ENCODE measurements at places on chromosomes 1 and 21.

DNA sequence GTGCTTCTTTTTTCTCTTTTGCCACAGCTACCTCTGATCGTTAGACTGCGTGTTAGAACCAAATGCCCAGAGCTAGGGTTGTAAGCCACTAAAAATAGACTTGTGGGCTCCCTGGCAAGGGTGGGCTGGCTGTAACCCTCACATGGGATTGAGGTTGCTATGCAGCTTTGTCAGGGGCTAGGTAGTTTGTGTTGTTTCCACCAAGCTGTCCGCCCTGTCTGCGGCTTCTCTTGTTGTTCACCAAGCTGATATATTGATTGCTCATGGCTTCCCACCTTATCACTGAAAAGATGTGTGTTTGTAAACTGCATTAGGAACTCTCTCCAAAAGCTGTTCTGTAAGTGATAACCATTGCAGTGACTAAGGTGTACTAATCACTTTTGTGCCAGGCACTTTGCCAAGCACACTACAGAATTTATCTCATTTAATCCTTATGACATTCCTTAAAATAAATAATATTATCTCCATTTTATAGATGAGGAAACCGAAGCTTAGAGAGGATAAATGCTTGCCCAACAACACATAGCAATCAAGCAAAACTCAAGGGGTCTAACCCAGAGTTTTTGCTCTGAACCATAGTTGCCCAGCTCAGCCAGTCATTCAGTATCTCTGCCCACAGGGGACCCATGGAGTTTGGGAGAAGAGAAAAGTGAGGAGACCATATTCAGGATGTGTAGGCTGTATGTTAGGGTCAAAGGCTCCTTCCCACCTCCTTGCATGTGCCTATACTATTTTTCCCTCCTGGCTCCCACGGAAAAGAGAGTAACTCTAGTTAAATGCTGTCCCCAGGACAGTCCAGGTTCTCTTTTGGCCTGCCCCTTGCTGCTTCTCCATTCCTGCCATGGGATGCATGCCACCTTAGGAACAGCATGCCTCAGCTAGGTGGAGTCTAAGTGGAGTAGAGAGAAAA lies 42.2 kb upstream of the TARBP1 start:
- no peak for DNase-seq

DNA sequence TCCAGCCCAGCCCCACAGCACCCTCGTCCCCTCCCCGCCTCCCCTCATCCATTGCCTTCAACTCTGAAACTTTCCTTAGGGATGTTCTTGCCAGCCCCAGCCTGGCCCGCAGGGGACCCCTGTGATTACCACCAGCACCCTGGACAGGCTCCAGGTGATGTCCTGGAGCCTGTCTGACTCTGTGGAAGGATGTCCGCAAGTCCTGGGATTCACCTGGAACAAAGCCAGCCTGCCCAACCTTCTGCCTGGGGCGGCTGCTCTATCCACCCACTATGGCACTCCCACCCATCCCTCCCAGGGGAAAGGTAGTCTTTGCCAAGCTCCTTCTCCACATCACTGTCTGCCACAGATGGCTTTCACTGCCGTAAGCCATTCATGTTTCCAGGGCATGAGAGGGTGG lies 24.4 kb upstream of the PTPRF start:
- no peak for DNase-seq

- DNase-seq, result no peak
These were observed 85.3 kb upstream of the WDR26 start for GRCh38 chr1:224519874-224520273.

GRCh38 chr1:46587069-46587468 lies 17.0 kb downstream of the MKNK1 start:
- no peak for DNase-seq

DNA sequence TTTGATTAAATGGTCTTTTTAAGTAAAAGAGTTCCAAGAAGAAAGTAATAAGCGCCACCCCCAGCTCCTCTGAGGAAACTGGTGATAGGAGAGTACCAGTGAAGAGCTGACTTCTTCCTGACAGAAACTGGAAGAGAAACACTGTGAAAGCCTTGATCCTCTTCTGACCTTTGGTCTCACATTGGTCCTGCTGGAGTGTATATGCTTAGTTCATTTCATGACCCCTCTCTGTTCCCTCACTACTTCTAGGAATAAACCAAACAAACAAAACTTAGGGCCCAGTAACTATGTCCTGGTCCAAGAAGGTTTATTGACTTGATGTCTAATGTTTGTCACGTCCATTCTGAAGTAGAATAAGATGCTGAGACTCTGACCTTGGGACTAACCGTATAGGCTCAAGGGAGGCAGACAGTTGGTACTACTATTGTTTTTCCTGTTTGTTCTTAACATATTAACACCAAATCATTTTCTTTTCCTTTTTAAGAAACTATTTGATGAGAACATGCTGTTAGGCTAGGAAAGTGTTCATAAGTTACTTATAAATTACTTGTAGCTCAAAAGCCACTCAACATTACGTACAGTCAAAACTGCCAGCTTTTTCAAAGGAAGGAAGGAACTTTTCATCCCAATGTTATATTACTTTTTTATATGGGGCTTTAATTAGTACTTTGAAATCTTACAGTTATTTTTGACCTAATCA lies 57.9 kb downstream of the MIER1 start:
- no peak for DNase-seq

DNA sequence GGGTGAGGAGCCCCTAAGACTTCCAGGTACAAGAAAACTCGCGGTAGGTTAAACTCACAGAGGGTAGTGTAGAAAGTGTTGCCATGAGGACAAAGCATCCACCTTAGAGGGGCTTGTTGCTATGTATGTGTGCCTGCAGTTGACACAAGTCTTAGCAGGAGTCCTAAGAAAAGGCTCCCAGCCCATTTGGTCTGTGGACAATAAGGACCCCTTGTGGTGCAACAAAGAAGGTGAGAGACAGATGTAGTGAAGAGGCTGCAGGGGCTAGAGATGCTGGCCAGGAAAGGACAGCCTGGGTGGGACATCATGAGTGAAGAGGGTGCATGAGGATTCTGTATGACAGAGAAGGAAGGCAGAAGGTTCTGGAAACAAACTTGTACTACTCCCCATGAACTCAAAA lies 36.3 kb upstream of the IL10 start:
- peak; percentile 52 for DNase-seq

GRCh38 chr21:45386336-45386727 lies 18.6 kb upstream of the COL18A1 start:
- DNase-seq, result no peak

DNA sequence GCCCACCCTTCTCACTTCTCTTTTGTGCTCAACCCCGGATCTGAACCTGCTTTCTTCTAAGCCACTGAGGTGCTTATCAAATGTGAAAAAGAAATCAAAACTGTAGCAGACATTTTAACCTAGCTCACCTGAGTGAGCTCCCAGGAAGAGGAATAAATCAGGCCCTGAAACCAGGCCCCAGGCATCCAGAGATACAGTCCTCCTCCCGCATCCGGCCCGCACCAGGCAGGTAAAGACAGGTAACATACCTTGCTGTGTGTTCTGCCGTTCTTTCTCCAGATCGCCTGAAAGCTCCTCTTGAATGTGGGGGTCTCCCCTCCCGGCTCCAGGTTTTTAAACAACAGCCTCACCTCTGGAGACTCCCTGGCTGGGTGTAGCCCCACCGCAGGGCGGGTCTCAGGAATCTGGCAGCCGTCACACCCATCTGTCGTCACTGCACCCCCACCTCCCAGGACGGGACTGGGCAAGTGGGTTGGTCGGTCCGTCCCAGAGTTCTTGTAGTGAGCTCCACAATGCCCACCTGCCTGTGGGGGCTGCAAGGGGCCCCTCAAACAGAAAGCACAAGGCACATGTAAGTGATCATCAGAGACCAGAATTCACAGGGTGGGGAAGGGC lies at the start of gene LAMB3:
LAMB3 (minus strand) TSS at position 305 of the 615 bp plus-strand sequence. CDS start 1,481 bp downstream, outside the sequence.
- DNase-seq, result no peak

GRCh38 chr1:160567858-160568682 lies 11.2 kb downstream of the CD84 start:
- peak; percentile 77 for DNase-seq

- no peak for DNase-seq
These were observed 125.9 kb downstream of the ATP5PO start for GRCh38 chr21:33789697-33790096.

- DNase-seq, result no peak
These were observed 43.5 kb downstream of the PRKAA2 start for GRCh38 chr1:56688522-56689026.

- DNase-seq, result no peak
These were observed 4.0 kb downstream of the PBX1 start for GRCh38 chr1:164562947-164563520.

DNA sequence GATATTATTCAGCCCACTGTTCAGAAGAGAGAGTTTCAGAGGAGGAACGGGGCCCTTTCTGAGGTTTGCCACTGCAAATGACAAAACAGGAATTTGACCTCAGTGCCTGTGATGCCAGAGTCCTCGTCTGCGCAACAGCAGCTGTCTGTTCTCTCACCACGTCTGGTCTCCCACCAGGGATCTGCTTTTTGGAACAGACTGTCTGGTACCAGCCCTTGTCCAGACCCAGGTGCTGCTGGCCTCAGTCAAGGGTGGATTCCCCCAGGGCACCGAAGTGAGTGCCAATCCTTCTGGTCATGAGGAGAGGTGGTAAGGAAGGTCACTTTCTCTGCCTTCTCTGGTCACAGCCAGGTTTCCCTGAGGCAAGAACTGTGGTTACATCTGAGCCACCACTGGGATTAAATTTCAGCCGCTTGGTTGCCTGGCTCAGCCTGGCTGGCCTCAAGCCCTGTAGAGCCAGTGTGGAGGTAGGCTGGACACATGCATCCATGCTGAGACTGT lies 2.3 kb upstream of the BCAN start:
- no peak for DNase-seq

- DNase-seq, result no peak
These were observed 286.8 kb upstream of the PBX1 start for GRCh38 chr1:164272156-164272555.

GRCh38 chr1:98368995-98369394 lies 292.5 kb upstream of the SNX7 start:
- no peak for DNase-seq

DNA sequence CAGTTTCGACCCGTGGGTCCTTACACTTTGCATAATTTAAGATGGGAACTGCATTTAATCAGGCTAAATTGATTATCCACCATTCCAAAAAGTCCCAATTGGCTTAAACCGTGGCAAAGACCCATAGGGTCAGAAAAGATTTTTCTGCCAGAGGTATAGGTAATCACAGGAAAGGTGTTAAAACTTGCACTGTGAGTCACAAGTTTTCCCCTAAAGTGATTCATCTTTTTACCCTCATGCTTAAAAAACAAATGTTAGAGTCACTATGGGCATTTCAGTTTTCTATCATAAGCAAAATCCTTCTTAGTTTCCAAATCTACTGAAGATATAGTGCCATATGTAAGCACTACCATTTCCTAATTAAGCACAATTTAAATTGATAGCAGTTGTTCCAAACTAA lies 1079.8 kb downstream of the ADGRL2 start:
- no peak for DNase-seq

- no peak for DNase-seq
These were observed 4.0 kb upstream of the ZBTB18 start for GRCh38 chr1:244046907-244047611.

GRCh38 chr1:22722901-22723550 lies 12.4 kb downstream of the EPHB2 start:
- DNase-seq, result no peak

DNA sequence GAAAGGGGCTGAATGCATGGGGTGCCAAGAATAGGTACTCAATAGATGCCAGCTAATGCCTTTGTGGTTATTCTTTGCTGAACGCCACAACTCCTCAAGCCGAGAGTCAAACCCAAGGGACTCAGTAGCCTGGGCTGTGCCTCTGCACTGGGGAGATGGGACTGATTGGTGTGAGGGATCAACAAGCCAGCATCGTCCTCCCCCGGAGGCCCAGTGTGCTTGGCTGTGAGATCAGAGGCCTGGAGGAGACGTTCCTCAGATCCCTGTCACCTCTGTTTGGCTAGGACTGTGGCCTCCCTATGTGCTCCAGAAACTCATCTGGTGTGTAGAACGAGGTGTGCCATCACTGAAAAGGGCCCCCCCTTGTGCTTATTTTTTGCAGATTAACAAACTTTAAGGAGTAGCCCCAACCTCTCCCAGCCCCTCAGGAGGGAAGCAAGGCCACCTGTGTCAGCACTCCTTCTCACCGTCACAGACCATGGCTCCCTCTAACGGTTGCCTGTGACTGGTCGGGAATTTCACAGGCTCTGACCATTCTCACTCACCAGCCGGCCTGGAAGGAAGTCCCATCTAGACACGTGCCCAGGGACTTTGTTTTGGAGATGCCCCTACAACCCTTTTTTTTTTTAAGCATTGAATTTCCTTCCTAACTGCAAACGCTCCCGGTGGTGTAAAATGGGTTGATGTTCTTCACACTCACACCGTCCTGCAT lies 194.0 kb upstream of the VAMP3 start:
- no peak for DNase-seq

DNA sequence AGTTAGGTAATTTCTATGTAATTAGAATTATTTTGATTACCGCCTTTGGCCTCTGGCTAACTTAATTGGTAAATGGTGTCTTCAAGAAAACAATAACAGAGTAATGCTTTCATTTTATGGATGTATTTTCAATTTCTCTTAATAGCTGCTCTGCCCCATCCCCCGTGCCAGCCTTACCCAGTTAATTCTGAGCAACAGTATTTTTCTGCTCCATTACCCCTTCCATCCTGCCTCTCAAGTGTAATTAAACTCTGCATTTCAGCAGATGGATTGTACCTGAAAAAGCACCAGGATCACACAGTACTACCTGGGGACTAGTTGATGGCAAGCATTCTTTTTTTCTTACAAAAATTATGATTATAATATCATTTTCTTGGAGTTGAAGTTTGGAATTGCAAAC lies 104.2 kb downstream of the KIAA0319L start:
- no peak for DNase-seq

- no peak for DNase-seq
These were observed 27.2 kb upstream of the ERG start for GRCh38 chr21:38525454-38525853.
